ENCODE measurements at places on chromosomes 13 and 19.

- no peak for DNase-seq
Observed at GRCh38 chr13:90605664-90606063, 741.8 kb upstream of the MIR17HG start.

DNA sequence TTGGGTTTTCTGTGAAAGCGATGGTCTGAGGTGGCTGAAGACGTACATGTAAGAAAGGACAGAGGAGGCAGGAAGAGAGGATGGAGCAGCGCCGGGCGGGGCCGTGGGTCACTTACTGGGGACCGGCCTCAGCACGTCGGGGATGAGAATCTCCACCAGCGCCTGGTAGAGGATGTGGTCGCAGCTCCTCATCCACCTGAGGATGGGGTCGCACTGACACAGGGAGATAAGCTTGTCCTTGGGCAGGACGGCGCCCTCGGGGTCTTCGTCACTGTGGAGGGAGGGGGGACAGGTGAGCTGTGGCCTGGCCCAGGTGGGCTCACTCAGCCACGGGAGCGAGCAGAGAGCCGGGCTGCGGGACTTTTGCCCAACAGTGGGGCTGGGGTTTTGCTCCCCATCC lies 29.0 kb upstream of the RANBP3 start:
- DNase-seq = no peak

- DNase-seq = no peak
Observed at GRCh38 chr13:25421612-25422011, 49.8 kb downstream of the ATP8A2 start.

GRCh38 chr19:49687566-49688316 lies 1.7 kb upstream of the ADM5 start:
- DNase-seq = no peak

DNA sequence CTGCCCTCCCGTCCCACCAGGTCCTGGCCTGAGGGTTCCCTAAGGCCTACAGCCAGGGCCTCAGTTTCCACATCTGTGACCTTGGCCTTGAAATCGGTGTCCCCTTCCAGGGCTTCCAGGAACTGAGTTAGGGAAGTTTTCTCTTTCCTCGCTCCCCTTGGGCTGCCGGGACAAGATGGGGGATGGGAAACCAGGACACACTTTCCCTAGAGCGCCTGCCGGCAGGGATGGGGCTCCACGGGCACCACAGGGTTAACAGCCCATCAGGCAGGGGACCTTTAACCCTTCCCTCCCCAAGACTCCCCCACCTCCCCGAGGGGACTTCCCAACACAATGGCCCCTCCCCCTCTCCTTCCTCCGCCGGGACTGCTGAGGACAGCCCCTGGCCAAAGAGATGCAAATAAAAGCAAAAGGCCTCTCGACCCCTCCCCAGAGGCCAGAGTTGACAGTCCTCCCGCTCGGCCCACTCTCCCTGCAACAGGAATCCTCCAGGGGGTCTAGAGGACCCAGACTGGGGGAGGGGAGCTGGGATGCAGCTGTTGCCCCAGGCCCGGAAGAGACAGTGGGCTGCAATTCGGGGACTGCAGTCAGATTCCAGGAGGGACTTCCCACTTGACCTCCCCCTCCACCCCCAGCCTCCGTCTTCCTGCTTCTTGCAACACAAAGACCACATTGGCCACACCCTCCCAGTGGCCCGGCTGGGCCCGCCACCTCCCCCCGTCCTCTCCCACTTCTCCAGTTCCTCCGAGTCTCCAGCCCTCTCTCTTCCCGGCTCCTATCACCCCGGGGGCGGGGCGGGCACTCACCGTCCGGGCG lies 3.4 kb downstream of the BBC3 start:
- no peak for DNase-seq

DNA sequence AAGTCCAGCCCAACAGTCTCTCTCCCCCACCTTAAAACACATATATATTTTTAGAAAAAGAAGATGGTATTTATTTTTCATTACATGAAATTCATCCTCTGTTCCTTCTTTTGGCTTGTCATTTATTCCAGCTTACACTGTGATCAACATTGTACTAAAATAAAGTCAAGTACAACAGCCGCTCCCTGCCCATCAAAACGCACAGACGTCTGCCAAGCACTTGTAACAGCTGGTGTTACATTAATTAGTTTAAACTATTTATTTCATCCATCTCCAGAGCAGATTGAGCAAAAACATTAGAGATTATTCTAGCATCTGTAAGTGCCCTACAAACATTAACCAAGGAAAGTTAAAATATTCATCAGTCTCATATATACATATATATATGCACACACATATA lies 350.5 kb downstream of the DACH1 start:
- DNase-seq = no peak

DNA sequence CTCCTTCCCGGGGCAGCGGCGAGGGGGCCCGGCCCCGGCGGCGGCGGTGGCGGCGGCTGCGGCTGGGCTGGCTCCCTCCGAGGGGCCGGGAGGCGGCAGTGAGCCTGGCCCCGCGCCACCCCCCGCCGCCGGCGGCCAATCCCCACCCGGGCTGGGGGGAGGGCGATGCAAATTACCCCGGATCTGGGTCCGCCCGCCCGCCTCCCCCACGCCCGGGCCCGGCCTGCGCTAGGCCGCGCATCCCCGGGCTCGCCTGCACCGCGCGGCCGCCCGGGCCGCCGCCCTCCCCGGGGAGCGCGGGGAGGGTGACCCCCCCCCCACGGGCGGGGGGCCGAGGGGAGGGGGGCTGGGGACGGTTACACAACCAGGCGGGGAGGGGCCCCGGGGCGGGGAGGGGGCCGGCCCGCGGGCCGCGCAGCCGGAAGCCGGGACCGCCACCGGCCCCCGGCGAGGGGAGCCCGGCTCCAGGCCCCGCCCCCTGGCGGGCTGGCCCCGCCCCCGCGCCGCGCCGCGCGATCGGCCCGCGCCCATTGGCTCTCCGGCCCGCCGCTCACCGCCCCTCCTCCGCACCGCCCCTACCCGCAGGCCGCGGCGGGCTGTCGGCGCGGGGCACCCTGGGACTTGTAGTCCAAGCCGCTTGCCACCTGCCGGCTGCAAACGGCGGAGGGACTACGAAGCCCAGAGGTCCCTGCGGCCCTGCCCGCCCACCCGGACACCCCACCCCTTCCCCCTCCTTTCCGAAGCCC lies 1.1 kb downstream of the ZBTB7A start:
- peak; percentile 94 for DNase-seq

DNA sequence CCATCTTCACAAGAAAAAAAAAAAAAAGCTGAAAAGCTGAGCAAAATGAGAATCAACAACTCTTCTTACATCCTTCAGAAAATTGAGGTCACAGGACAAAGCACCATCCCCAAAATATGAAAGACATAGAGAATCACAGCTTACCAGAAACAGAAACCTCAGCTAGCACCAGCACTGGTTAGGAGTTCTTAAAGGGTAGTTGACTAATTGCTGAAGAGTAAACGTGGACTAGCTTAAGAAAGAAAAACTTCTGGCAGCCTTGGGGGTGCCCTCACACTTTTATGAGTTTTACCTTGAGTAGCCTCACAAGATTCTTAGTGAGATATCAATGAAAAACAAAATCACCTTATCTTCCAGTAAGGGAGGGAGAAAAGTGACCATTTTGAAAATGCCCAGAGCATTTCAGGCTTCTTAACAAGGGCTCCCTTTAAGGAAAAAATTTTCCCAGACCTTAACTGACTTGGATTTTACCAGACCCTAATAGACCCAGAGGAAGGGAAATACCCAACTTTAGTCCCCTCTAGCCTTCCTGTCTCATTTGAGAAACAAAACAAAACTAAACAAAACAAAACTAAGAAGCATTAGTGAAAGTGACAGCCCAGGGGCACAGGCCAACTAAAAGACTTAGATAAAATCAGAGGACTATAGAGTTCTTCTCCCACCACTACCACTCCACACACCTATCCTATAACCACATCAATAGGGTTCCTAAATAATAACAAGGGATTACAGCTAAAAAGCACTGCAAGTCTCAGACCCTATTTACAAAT lies 888.6 kb downstream of the DIAPH3 start:
- DNase-seq = no peak

DNA sequence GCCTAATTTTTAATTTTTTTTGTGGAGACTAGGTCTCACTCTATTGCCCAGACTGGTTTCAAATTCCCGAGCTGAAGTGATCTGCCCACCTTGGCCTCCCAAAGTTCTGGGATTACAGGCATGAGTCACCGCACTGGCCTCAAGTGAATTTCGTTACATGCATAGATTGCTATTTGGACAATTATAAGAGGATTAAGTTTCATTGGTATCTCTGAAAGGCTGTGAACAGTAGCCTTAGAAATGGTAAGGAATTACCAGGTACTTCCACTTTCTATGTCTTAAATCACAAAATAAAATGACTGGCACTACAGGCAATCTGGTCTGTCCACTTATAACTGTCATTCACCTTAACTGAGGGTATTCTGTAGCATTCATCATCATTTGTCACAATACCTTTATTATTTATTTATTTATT lies 2.9 kb upstream of the CCDC9 start:
- no peak for DNase-seq

GRCh38 chr19:55389386-55390317 lies 3.9 kb downstream of the RPL28 start:
- DNase-seq = no peak

DNA sequence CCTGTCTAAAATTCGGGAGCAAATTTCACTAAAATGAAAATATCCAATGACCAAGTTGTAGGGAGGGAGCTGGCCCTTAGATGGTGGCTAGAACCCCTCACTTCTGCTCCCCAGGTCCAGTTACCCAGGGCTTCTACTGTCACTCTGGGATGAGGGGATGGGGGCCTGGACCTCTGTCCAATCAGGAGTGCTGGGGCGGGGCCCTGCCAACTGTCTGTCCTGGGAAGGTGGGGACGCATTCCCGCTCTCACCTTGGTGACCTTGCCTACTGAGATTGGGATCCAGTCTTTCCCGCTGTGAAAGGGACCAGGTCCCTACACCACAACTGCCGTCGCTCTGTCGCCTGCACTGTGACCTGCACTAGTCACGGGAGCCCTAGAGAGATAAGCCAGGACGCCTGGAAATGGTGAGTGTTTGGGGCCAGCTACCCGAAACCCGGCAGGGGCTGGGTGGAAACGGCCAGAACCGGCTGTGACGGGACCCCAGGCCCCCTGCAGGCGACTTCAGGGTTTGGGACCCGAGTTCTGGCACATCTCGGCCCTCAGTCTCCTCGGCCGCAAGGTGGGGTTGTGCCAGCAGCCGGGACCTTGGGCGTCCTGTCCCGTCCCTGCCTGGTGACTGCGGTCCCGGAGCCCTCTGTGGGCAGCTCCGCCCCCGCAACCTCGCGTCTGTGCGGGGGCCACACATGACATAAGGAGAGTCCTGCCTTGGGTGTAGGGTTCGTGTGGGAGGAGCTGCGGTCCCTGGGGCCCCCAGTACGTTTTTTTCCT lies 22.8 kb downstream of the ZNF20 start:
- no peak for DNase-seq

- DNase-seq = no peak
Observed at GRCh38 chr13:67792151-67792676, 562.1 kb upstream of the PCDH9 start.

- DNase-seq = no peak
Observed at GRCh38 chr13:42895776-42896175, 96.3 kb downstream of the EPSTI1 start.

DNA sequence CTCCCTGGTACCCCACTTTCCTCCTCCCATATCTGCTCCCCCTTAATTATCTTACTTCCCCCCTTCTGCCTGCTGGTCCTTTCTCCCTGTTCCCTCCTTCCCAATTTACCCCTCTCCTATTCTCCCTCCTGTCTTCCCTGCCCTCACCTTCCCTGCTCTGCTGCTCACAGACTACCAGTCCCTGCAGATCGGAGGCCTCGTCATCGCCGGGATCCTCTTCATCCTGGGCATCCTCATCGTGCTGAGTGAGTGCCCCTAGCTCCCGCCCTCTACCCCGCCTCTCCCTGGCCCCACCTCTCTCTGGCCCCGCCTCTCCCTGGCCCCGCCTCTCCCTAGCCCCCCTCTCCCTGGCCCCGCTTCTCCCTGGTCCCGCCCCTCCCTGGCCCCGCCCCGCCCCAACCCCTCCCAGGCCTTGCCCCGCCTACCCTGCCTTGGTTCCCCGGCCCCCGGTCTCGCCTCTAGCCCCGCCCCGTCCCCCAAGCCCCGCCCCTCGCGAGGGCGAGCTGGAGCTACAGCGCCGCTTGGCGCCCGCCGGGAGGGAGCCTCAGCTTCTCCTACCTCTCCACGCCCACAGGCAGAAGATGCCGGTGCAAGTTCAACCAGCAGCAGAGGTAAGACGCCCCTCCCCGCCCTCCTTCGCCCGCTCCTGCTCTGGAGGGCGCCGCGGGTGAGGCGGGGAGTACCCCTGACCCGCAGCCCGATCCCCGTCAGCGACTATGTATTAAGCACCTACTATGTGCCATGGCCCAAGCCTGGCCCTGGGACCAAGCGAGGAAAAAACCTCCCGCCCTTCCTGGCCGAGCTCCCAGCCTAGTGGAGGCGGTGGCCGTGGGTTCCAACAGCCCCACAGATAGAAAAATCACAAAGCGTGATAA lies 1.9 kb upstream of the FXYD7 start:
- peak; percentile 91 for DNase-seq

GRCh38 chr19:49210108-49210900 lies 52.7 kb downstream of the TRPM4 start:
- no peak for DNase-seq

GRCh38 chr19:16715611-16716010 lies 4.0 kb upstream of the NWD1 start:
- DNase-seq = no peak

DNA sequence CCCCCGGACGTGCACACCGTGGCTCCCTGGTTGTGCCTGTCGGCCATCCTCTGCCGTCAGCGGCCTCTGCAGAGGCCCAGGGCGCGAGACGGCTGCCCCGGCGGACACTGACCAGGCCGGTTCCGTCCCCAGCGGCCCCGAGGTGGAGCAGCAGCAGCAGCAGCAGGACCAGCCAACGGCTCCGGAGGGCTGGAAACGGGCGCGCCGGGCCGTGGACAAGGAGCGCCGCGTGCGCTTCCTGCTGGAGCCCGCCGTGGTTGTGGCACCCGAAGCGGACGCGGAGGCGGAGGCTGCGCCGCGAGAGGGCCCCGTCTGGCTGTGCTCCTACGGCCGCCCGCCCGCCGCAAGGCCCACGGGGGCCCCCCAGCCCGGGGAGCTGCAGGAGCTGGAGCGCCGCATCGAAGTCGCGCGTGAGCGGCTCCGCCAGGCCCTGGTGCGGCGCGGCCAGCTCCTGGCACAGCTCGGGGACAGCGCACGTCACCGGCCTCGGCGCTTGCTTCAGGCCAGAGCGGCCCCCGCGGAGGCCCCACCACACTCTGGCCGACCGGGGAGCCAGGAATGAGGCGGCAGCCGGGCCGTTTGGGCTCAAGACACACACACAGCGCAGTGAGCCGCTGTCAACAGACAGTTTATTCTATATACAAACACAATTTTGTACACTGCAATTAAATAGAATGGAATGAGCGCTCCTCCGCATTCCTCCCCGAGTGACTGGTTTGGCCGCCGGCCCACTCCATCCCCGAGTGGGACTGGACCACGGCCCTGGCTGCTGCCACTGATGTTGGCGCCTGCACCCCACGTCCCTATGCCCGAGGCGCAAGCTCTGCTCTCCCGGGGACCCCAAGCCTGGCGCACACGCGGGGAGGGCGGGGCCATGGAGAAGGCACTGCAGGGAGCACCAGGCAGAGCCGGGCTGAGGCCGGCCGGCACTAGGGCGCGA lies 9.1 kb downstream of the GRIN3B start:
- no peak for DNase-seq

DNA sequence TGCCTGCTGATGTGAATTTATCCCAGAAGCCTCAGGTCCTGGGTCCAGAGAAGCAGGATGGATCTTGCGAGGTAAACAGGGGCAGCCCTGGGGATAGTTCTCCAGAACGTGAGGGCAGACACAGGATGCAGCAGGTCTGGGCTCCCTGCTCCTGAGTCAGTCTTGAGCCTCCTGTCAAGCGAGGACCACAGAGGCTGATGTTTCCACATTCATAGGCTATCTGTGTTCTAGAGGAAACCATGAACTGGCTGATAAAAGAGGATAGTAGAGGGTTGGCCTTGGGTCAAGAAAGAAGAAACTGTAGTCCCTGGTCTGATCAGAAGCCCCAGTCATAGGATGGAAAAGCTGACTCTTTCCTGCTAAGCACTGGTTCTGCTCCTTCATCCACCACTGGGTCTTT lies 2.2 kb downstream of the ZNF175 start:
- DNase-seq = no peak
